Stimulated activated CD8-positive, alpha-beta memory T cell treated with anti-CD3 and anti-CD28 coated beads, Interleukin-4, amount 100 ng/mL, for 1 hour (primary cell): ENCODE measurements at places on chromosomes 4 and X.

DNA sequence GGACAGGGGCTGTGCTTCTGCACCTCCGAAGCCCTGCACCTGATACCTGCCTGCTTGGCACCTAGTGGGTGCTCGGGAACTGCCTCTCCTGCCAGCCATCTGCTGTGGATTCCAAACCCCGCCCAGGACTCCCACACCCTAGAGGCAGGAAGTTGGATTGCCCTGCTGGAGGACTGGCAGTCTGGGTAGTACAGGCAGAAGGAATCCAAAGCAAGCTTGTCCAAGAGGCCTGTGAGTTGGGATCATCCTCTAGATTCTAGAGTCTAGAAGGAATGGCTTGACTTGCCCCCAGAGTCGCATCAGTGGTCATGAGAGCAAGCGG, 64.6 kb upstream of the MTM1 start:
- no peak for DNase-seq

DNA sequence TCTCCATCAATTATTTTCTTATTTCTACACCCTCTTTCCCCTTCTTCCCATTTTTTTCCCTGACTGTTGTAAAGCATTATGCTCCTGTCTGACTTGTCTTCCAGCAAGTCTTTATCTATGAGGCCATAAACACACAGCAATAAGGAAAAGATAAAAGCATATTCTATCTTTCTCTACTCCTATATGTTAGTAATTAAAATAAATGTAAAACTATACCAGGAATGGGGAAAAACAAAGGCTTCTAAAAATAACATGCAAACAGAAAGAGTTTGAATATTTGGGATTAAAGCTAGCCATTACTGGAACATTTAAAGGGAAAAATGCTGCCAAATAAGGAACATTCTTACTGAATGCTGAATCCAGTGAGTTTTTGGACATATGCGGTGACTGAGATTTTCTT, 471.7 kb upstream of the HS3ST1 start:
- no peak for DNase-seq

DNA sequence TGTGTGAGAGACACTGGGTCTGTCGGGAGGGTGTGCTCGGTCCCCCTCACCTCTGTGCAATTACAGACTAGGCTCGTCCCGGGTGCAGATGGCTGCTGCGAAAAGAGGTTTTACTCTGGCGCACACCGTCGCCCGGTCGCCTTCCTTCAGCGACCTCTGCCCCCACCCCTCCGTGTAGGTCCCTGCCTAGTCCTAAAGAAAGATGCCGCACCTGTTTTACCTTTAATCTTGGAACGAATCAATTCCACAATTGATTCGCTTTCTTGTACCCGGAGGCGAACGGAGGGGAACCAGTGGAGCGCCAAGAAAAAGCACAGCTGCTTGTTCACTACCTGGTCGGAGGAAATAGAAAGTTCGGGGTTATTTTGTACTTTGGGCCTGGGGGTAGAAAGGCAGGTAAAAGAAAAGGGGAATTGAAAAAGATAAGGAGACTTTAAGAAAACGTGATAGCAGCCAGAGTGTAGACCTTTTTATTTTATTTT, 1.2 kb downstream of the NPNT start:
- no peak for DNase-seq

DNA sequence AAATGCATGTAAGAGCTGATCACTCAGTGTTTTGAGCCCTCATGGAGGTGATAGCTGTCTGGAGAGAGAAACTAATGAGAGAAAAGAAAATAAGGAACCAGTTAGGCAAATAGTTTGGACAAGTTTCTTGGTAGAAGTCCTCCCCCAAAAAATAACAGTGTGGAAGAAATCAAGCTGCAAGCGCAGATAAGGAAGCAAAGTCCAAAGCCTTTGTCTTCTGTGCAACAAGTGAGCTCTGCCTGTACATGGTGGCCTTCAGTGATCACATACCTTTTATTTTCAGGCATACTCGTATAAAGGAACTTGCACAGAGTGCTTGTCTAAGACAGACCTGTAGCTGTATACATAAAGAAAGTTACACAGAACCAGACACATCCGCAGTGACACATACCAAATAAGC, 2.5 kb upstream of the UGT2A3 start:
- no peak for DNase-seq

- DNase-seq: no peak
These were observed 1447.1 kb downstream of the PCDH19 start for GRCh38 chrX:98962996-98963395.

GRCh38 chr4:156673483-156673882, 298.1 kb downstream of the PDGFC start:
- DNase-seq: no peak

DNA sequence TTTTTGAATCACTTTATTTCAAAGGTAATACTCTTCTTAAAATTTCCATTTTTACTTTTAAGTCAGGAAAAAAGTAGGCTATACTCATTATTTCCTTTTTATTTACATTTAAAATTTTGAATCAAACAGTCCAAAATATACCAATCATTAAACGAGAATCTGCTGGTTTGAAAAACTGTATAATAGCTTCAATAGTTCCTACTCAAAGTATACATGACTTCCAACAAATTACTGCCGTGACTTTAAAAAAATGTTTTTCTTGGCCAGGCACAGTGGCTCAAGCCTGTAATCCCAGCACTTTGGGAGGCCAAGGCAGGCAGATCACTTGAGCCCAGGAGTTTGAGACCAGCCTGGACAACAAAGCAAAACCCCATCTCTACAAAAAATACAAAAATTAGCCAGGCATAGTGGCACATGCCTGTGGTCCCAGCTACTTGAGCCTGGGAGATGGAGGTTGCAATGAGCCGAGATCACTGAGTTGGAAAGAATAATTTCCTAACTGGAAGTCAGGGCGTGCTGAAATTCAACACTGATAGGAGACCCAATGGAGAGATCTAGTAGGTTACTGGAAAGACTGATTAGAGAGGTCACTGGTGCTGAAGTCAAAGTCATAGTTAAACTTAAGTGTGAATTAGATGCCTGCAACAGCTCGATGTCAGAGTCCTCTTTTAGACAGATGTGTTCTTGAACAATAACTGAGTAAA, 9.0 kb downstream of the KLHL8 start:
- DNase-seq: no peak

GRCh38 chr4:6194458-6195195, 5.7 kb downstream of the JAKMIP1 start:
- DNase-seq: no peak

GRCh38 chr4:111650674-111651086, 494.6 kb upstream of the FAM241A start:
- DNase-seq: no peak

GRCh38 chr4:97144199-97144598, 999.1 kb downstream of the STPG2 start:
- no peak for DNase-seq

DNA sequence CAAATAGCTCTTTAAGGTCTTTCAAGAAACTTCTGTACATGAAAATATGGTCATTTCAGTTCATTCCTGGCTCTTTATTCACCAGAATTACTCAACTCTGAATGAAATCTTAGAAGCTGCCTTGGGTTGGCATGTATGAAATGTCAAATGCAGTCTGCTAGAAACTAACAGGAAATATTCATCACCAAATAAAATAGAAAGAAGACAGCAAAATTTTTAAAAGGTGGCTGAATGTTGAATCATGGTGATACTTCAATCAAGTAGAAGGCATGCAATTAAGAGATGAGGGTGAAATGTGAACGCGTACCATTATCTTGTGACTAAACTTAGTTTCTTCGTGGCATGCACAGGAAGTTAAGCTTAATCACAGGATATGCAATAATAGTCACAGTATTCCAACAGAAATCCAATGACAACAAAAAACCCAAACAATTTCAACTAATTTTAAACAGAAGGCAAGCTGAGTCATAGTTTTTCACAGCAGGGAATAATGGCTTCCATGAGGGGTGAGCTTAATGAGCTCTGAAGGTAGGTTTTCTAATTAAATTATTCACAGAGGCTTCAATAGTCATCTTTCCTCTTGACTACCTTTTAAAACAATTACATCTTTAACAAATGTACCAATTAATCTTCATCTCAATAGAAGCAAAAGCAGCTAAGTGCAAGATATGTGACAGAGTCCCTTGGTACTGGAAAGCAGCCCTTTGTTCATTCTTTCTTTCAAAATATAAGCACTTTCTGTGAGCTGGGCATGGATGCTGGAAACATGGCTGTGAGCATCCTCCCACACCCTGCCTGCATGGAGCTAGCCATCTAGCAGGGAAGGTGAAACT, 44.5 kb downstream of the SCFD2 start:
- no peak for DNase-seq

DNA sequence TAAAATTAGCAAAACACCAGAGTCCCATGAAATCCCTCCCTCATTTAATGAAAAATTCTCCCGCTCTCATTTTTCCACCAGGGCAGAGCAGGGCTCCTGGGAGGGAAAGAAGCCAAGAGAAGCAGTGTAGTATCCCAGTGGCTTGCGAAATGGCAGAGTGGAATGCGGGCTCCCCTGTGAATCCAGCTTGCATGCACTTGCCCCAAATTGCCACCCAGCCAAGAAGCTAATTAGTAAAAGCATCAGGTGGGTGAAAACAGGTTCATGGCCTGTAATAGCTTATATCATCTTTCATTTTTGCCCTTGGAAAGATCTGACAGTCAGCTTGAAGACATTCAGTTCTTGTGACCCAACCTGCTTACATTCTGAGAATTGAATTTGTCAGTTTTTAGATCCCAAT, 10.1 kb downstream of the AMOT start:
- no peak for DNase-seq

DNA sequence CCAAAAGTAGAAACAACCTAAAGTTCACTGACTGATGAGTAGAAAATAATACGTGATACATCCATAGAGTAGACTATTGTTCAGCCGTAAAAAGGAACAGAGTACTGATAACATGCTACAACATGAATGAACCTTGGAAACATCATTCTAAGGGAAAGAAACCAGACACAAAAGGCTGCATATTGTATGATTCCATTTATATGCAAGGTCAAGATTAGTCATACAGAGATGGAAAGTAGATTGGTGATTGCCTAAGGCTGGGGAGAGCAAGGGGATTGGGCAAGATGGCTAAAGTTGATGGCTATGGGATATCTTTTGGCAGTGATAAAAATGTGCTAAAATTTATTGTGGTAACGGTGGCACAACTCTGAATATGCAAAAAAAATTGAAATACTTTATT, 209.1 kb downstream of the RELL1 start:
- DNase-seq: no peak

DNA sequence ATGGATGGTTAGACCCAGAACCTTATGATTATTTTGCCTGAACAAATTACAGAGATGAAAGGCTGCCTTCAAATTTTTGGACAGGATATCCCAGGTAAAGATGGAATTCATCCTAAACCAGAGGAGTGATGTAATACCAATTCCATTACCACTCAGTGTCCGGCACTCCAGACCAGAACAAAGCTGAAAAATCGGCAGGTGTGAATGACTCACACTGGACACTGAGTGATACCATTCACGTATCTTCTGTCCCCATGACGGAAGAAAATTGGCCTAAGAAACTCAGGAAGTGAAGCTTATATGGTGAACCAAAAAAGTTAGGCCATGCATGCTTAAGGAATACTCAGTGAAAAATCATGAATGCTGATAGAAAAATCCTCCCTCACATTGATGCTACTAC, 34.5 kb downstream of the PALLD start:
- no peak for DNase-seq

DNA sequence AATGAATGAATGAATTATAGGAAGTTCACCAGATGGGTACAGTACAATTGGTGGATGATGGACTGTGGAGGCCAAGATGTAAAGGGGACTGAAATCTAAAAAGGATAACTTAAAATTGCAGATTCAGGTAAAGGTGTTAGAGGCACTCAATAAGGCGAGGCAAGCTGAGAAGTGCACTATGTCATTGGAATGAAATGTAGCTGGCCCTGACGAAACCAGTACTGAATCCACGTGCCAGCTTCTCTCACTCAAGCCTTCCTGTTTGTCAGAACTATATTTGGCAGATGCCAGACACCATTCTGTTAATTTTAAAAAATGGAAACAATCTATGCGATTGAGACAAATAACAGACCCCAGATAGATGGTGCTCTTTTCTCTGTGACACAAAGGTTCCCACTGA, 1039.1 kb upstream of the TENM3 start:
- DNase-seq: no peak

DNA sequence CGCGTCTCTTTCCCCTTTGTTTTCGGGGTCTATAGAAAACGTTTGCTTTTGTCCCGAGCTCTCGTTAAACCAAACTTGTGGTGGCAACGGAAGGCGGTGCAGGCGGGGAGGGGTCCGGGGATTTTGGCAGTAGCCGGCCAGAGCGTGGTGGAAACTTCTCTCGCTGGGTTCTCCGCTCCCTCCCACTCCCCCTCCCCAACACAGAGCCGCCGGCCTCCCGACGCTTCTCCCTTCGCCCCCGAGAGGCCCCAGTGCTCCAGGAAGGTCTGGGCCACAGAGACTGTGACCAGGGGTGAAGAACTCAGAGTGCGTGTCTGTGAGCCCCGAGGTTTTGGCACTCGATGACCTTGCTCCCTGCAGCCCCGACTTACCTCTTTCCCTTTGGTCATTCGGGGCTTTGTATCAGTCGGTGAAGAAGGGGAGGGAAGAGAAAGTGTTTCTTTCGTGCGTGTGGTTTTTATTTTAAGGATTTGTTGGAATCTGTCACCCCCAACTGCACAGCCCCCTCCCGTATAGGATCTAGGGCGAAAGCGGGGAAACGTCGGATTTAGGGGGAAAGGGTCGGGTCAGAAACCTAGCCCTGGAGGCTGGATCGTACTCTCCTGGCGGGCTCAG, 9.0 kb upstream of the BCOR start:
- no peak for DNase-seq

DNA sequence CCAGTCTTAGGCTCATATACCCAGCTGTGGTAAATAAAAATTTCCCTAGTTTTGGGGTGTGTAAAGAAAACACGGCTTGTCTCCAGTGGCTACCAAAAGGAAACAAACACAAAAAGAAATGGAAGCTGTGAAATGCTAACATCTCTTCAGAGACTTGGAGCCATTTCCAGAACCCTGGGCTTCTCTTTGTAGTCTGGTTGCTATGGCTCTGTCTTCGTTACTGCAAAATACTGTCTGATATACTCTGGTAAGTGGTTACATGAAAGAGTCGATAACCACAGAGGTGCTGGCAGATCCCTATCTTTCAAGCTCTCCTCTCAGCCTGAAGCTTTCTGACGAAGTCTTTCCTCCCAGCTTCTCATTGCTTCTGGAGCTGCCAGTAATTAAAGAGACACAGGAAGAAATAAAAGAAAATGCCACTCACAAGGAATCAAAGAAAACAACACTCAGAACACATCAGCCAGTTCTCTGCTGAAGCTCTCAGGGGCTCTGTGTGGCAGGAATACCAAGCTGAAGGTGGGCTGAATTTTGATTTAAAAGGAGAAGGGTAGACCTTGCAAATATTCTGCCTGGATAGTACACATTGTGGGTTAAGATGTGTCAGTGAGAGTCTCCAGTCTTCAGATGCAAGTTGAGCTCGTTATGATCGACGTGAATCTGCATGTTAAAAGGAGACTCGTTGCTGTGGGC, 107.6 kb upstream of the FAM9C start:
- DNase-seq: no peak

GRCh38 chr4:7978489-7978888, 38.8 kb upstream of the AFAP1 start:
- DNase-seq: no peak

DNA sequence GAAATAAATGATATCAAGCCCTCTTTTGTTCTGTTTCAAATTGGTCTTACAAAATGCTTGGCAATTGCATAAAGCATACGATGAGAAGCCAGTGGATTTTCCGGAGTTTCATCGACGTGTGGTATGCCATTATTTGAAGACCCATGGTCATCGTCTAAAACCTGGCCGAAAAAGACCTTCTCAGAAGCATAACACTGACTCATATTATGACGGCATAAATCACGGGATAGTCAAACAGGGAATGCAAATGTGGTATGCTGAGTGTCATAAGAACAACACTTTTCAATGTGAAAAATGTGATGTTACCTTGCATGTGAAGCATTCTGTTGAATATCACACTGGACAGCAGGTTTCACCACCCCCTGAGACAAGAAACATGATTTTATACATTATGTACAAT, 695.2 kb downstream of the GRXCR1 start:
- no peak for DNase-seq
